ENCODE measurements at places on chromosomes 5 and 9. TPM values are rescaled to one million over a fixed set of nuclear protein-coding genes. Genes with fewer than 3 reads are reported as not detected.

DNA sequence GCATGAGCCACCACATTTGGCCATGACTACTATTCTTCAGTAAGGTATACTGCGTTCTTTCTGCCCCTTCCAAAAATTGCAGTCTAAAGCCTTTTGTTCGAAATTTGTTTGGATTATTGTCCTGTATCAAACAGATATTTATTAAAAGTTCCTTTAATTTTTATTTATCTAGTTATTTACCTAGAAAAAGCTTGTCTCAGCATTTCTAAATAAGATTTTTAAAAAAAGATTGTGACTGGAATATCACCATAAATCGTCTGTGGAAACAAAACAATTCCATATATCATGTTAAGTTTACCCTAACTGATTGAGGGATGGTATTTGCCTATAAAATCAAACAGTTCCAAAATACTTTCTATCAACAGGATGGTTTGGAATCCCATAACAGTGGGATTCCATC lies 14.7 kb downstream of the GNG10 start:
- no peaks in the 10 kb centered on the region for H3K4me1 ChIP-seq
- no peak for DNase-seq
- H3K4me3 ChIP-seq = no peak overlapping the region
- no peaks in the 10 kb centered on the region for H3K27me3 ChIP-seq
- no peak overlapping the region for H3K27ac ChIP-seq

- no peaks in the 10 kb centered on the region for H3K36me3 ChIP-seq
- H3K27ac ChIP-seq = no peak overlapping the region
- H3K4me1 ChIP-seq = no peaks in the 10 kb centered on the region
- H3K4me3 ChIP-seq = no peak overlapping the region
- no peak for DNase-seq
Observed at GRCh38 chr9:120137186-120137840, 442.7 kb downstream of the CDK5RAP2 start.

- no peaks in the 10 kb centered on the region for H3K27me3 ChIP-seq
- no peak overlapping the region for H3K4me3 ChIP-seq
- H3K4me1 ChIP-seq = no peaks in the 10 kb centered on the region
- peaks cover 100% of the 10 kb centered on the region for H3K36me3 ChIP-seq
- no peak overlapping the region for H3K27ac ChIP-seq
- DNase-seq = no peak
Observed at GRCh38 chr9:120767451-120767850, 25.8 kb downstream of the FBXW2 start.

GRCh38 chr5:143054480-143054941 lies 284.3 kb downstream of the ARHGAP26 start:
- H3K4me3 ChIP-seq = no peak overlapping the region
- H3K27me3 ChIP-seq = no peaks in the 10 kb centered on the region
- no peaks in the 10 kb centered on the region for H3K36me3 ChIP-seq
- DNase-seq = no peak
- peaks cover 38% of the 10 kb centered on the region for H3K4me1 ChIP-seq

- H3K27me3 ChIP-seq = no peaks in the 10 kb centered on the region
- H3K4me3 ChIP-seq = no peak overlapping the region
- H3K4me1 ChIP-seq = no peaks in the 10 kb centered on the region
- no peaks in the 10 kb centered on the region for H3K36me3 ChIP-seq
Observed at GRCh38 chr5:111083323-111083722, 8.8 kb upstream of the WDR36 start.

- no peaks in the 10 kb centered on the region for H3K4me1 ChIP-seq
- DNase-seq = no peak
- no peak overlapping the region for H3K4me3 ChIP-seq
- H3K36me3 ChIP-seq = no peaks in the 10 kb centered on the region
- no peak overlapping the region for H3K27ac ChIP-seq
- H3K27me3 ChIP-seq = peaks cover 39% of the 10 kb centered on the region
Observed at GRCh38 chr5:1933364-1934055, 50.8 kb upstream of the IRX4 start.

DNA sequence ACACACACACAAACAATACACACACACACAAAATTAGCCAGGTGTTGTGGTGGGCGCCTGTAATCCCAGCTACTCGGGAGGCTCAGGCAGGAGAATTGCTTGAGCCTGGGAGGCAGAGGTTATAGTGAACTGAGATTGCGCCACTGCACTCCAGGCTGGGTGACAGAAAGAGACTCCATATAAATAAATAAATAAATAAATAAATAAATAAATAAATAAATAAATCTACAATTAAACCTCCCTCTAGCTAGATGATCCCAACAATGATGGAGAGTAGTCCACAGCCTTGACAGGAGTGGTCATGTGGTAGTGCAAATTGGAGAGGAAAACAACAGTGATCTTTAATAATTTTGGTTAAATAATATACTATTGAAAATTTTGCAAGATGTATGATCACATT lies 1739.0 kb upstream of the C9orf72 start:
- H3K4me3 ChIP-seq = no peak overlapping the region
- H3K36me3 ChIP-seq = no peaks in the 10 kb centered on the region
- no peaks in the 10 kb centered on the region for H3K4me1 ChIP-seq

- H3K4me1 ChIP-seq = no peaks in the 10 kb centered on the region
- no peak overlapping the region for H3K4me3 ChIP-seq
- DNase-seq = no peak
- no peaks in the 10 kb centered on the region for H3K36me3 ChIP-seq
- no peak overlapping the region for H3K27ac ChIP-seq
Observed at GRCh38 chr9:78994471-78994870, 577.3 kb upstream of the TLE4 start.

DNA sequence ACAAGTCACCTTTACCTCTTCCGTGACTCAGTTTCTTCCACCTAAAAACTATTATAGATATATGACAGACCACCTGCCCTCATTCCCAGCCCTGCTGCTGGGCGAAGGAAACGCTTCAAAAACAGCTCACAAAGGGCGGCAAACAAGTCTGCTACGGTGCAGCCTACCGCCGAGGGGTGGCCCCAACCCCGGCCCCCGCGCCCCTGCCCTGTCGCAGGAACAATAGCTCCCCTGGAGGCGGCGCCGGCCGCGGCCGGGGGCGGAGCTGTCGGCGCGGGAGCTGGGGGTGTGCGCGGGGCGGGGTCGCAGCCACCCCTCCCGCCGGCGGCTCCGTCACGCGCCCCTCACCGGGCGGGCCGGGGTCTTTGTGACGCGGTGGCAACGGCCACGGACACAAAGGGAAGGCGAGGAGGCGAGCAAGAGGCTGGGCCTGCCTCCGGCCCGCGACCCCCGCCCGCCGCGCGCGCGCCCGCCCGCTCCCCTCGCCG lies at the start of gene TMEFF1:
Gene TMEFF1, plus strand, starts transcription at position 362 of the 488 bp plus-strand sequence. CDS start 396 bp downstream, outside the sequence.
- no peak for DNase-seq
- no peak within 1 kb of the TSS for H3K27ac ChIP-seq
- H3K4me3 ChIP-seq = peak within 1 kb of the TSS; percentile 60

- no peak for DNase-seq
- no peaks in the 10 kb centered on the region for H3K27me3 ChIP-seq
- no peak overlapping the region for H3K27ac ChIP-seq
Observed at GRCh38 chr9:73474625-73475024, 323.0 kb downstream of the ANXA1 start.

DNA sequence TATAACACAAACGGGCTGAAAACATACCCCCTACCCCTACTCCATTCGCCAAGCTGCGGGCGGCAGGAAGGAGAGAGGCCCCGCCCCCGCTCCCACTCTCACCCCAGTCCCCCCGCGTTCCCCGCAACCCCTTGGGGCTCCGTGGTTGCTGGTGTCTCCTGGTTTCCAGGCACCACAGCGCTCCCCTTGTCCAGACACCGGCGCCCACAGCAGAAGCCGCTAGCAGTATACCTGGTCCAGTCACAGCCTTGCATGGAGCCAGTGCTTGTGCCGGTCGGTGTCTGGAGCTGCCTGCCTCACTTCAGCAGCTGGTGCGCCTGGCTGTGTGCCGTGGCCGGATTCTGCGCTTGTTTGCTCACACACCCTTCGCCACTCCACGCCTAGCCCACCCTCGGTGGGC lies 240.5 kb upstream of the DAB2 start:
- no peaks in the 10 kb centered on the region for H3K27me3 ChIP-seq
- H3K4me1 ChIP-seq = no peaks in the 10 kb centered on the region
- no peak overlapping the region for H3K4me3 ChIP-seq
- no peak overlapping the region for H3K27ac ChIP-seq
- DNase-seq = no peak

- H3K27ac ChIP-seq = no peak overlapping the region
- H3K36me3 ChIP-seq = no peaks in the 10 kb centered on the region
- no peaks in the 10 kb centered on the region for H3K27me3 ChIP-seq
- peaks cover 12% of the 10 kb centered on the region for H3K4me1 ChIP-seq
Observed at GRCh38 chr5:152349683-152350526, 55.2 kb downstream of the NMUR2 start.

- H3K4me1 ChIP-seq = no peaks in the 10 kb centered on the region
- no peak overlapping the region for H3K27ac ChIP-seq
- no peak overlapping the region for H3K4me3 ChIP-seq
- DNase-seq = no peak
- no peaks in the 10 kb centered on the region for H3K27me3 ChIP-seq
- H3K36me3 ChIP-seq = no peaks in the 10 kb centered on the region
Observed at GRCh38 chr5:163105456-163105855, 331.9 kb upstream of the CCNG1 start.

- no peak for DNase-seq
- no peak overlapping the region for H3K27ac ChIP-seq
- no peak overlapping the region for H3K4me3 ChIP-seq
- H3K4me1 ChIP-seq = peaks cover 26% of the 10 kb centered on the region
Observed at GRCh38 chr9:113399646-113400200, 1.4 kb downstream of the ALAD start.

DNA sequence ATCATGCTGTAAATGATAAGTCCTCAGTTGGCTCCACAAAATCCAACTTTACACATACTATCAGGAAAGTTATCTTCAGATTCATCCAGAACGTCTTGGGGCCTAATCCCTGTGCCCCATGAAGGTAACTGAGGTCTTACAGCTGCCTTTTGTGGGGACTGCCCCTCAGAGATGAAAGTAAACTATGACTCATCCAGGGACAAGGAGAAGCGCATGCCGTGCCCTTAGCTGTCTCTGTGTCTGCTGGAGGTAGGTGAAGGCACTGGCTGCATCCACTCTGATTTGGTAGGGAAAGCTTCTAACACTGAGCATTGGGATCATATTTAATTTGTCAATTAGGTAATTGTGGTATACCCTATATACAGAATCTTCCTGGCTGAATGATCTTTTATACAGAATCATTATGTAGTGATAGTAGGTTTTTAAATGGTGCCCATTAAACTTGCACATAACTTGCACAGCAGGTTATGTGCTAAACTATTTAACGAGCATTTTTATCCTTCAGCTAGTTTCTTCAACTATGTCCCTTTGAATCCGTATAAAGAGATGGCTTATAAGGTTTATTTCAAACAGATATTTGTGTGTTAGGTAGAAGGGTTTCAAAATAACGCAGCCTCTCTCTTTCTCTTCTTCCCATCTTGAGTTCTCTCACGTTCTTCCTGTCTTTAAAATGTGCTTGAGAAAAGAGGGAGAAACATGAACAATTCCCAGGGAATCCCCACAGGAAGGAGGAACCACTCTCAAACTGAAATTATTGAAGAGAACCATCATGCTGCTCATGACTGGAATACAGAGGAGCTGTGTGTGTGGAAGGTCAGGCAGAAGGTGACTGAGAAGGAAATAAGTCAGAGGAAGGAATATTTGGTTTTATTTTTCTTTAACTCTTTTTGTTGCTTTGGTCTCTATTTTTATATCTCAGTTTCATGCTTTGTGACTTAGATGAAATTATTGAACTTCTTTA lies 250.9 kb downstream of the CD180 start:
- DNase-seq = no peak
- H3K36me3 ChIP-seq = no peaks in the 10 kb centered on the region
- H3K27ac ChIP-seq = no peak overlapping the region
- H3K4me1 ChIP-seq = no peaks in the 10 kb centered on the region
- no peaks in the 10 kb centered on the region for H3K27me3 ChIP-seq

DNA sequence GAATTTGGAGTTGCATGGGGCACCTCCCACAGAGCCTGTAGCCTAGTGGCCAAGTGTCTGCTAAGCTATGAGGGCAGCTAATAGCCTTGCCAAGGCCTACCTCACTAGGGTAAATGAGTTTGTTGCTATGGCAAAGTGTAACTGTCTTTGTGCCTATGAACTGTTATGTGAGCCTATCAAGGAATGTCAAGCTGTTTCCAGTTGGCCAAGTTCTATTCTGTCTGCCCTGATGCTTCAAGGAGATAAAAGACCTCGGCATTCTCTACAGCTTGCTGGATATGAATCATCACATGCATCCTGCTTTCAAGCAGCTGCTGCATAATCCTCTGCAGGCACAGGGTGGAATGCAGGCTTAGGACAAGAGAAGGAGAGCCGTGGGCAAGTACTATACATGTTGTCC lies 69.8 kb upstream of the CCDC112 start:
- DNase-seq = no peak
- no peak overlapping the region for H3K4me3 ChIP-seq
- no peaks in the 10 kb centered on the region for H3K27me3 ChIP-seq
- no peaks in the 10 kb centered on the region for H3K36me3 ChIP-seq

DNA sequence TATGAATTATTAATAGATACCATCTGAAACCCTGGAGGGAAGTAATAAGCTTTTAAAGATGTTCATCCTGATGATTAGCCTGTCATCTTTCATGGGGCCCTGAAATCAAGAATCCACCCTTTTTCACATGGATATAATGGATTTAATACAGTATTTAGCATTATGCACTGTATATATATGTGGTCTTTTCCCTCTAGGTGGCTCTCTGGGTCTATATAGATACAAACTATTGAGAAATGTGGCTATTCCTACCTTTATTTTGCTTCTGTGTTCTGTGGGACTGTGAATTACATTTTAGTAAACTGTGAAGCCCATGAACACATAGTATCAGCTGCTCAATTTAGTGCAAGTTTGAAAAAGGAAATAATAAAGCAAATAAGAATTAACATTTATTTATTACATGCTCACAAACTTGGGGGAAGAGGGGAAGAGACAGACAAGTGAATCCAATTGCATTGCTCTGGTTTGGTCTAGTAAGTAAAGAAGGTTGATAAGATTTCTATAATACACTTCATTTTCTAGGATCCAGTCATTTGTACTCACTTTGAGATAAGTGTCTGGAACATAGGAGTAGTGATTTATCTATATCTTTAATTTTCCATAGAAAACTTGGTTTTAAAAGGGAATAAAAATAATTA lies 112.2 kb downstream of the SCAMP1 start:
- H3K27ac ChIP-seq = no peak overlapping the region
- H3K36me3 ChIP-seq = no peaks in the 10 kb centered on the region
- H3K4me1 ChIP-seq = no peaks in the 10 kb centered on the region
- H3K27me3 ChIP-seq = no peaks in the 10 kb centered on the region
- H3K4me3 ChIP-seq = no peak overlapping the region

NAIP gene
- 43.9 TPM for total RNA-seq

DNAH5 gene
- 13.8 TPM for total RNA-seq

C9orf50 gene
- not detected for total RNA-seq

FGF10 gene
- total RNA-seq = 7.6 TPM

SLC34A1 gene
- not detected for total RNA-seq
